ENCODE measurements at places on chromosomes 12 and 14.

- DNase-seq, result no peak
Measured at GRCh38 chr12:591167-592023, 71.8 kb downstream of the NINJ2 start.

DNA sequence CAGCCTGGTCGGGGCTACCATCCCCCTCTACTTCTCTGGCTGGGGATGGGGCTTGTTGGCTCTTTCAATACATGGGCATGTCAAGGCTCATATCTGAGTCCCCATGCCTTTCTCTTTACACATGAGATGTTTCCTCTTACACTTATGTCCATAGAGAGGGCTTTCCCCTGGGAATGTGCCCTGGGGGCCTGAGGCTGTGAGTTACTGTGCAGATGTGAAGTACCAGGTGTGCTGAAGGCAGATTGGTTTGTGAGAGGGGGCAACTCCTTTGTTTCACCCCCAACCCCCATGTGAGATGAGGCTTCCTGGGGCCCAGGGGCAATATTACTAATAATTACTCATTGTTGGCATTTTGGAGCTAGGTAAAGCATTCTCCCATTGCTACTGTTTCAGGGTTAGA is 32.8 kb downstream of the NRXN3 start:
- no peak for DNase-seq

DNA sequence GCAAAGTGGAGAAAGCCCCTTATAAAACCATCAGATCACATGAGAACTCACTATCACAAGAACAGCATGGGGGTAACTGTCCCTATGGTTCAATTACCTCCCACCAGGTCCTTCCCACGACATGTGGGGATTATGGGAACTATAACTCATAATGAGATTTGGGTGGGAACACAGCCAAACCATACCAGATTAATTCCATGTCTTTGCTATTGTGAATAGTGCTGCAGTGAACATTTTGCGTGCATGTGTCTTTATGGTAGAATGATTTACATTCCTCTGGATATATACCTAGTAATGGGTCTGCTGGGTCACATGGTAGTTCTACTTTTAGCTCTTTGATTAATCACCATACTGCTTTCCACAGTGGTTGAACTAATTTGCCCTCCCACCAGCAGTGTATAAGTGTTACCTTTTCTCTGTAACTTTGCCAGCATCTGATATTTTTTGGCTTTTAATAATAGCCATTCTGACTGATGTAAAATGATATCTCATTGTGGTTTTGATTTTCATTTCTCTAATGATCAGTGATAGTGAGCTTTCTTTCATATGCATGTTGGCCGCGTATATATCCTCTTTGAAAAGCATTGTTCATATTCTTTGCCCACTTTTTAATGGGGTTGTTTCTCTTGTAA is 29.7 kb upstream of the SAV1 start:
- no peak for DNase-seq

DNA sequence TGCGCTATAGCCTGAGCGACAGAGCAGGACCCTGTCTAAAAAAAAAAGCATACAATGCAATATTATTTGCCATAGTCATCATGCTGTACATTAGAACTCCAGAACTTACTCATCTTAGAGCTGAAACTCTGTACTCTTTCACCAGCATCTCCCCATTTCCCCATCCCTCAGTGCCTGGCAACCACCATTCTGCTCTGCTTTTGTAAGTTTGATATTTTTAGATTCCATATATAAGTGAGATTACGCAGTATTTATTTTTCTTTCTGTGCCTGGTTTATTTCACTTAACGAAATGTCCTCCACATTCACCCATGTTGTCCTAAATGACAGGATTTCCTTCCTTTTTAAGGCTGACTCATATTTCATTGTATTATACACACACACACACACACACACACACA is 121.8 kb downstream of the BBS10 start:
- no peak for DNase-seq

GRCh38 chr14:78633752-78634151 is 463.6 kb downstream of the NRXN3 start:
- DNase-seq, result no peak

GRCh38 chr12:28800129-28800528 is 348.9 kb upstream of the FAR2 start:
- no peak for DNase-seq

- DNase-seq, result no peak
Measured at GRCh38 chr12:102781117-102781516, 135.9 kb downstream of the PAH start.

Measured in stimulated activated CD4-positive, alpha-beta T cell treated with anti-CD3 and anti-CD28 coated beads, Interleukin-1b, Interleukin-23, amount 100 ng/mL, for 24 hours (primary cell).